Left renal pelvis (tissue), 4 donors: ENCODE measurements at places on chromosomes 11 and 22.

DNA sequence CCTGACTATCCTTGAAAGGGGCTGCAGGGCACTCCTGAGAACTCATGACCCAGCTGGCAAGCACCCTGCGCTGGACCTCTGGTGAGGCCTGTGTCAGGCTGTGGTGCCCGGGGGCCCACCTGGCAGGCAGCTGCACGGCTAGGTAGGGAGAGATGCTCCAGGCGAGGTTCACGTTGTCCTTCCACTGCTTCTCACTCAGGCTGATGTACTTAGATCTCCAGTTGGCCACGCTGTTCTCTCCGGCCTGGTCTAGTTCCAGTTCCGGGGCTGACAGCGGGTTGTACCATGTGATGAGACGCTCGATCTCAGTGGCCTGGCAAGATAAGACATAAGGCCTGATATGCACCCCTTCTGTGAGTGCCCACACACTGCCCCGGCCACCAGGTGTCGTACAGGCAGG is 44.7 kb upstream of the SERPIND1 start:
- no peak for DNase-seq

- no peak for DNase-seq
Measured at GRCh38 chr11:112310419-112310818, 49.8 kb upstream of the PLET1 start.

GRCh38 chr22:23638611-23639010 is 6.5 kb upstream of the DRICH1 start:
- no peak for DNase-seq

DNA sequence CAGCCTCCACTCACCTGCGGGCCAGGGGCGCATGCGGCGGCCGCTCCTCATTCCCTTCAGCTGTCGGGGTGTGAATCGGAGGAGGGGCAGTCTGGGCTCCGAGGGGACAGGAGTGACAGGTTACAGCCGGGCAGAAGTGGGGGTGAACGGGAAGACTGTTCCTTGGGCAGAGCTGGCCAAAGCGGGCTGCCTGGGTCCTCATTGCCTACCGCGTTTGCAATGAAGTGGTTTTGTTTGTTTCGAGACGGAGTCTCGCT is 733 bp downstream of the MEI1 start:
- DNase-seq = no peak

DNA sequence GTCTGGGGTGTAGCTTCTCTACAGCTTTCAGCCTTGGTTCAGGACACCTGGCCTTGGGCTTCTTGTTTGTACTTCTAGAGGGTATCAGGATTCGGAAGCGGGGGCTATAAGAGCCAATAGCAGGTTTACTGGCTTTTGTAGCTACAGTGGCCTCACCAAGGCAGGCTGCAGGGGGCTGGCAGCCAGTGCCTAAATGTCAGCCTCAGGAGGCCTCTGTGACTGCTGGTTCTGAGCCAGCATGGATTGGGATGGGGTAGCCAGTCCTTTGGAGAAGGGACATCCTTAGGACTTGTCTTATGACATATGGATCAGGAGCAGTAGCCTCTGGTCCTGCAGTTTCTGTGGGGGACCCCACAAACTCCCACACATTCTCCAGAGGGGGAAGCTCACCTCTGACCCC is 29.9 kb downstream of the EIF3F start:
- no peak for DNase-seq

DNA sequence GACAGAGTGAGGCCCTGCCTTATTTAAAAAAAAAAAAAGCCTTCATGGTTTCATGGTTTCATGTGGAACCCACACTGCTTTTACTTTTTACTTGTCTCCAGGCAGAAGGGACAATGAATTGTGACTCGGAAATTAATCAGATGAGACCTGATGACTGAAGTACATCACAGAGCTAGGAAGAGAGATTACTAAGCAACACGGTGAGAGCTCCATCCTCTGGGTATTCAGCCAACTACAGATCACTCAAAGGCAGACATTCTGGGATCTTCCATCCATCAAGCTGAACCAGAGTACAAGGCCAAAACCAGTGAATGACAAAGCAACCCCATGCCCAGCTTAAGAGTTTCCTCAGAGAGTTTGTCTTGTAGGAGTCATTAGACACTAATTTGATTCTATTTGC is 433.2 kb downstream of the SOX6 start:
- no peak for DNase-seq
